GM06990 (cell line): ENCODE measurements at places on chromosomes 2 and 18.
A peak's percentile ranks its signal among the peaks of the same experiment; 100 is the strongest.

DNA sequence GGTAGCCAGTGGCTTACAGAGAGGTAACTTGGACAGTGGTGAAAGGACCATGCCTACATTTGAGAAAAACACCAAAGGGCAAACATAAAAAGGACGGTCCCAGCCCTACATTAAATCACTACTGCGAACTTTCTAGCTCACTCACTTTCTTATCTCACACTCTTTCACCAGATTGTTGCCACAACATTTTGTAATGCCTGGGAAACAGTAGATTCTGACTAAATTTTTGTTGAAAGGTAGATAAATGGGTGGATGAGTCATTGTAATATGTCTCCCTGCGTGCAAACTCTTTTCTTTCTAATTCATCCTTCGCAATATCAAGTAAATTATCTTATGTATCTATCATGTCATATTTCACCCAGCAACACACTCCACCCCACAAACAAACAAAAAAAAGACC is 192.2 kb downstream of the IRS1 start:
- no peak for DNase-seq

DNA sequence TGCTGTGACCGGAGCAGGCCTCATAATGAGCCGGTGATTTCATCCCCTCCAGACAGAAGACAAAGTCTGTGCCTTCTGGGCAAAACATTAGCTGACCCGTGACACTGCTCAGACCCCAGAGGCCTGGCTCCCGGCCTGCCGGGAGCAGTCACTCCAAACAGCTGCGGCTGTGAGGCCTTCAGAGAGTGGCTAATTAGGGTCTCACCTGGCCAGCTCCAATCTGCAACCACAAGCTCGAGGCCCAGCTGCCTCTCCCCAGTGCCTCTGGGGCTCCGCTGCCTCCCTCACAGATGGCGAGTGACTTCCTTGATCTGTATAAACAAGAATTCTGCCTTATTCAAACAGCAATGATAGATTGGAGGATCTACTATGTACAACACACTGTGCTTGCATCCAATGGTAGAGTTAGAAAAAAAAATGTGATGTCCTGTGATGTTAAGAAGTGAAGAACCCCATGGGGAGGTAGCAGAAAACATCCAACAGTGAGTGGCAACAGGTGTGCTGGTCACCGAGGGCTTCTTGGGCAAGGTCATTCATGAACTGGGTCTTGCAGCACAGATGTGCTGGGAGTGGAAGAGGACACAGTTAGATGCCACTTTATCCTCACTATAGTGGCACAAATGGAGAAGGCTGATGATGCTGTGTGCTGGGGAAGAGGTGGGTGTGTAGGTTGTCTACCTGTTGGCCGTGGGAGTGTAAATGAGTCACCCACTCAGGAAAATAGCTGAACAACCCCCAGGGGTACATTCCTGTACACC is 98.2 kb upstream of the ASAP2 start:
- DNase-seq: no peak

DNA sequence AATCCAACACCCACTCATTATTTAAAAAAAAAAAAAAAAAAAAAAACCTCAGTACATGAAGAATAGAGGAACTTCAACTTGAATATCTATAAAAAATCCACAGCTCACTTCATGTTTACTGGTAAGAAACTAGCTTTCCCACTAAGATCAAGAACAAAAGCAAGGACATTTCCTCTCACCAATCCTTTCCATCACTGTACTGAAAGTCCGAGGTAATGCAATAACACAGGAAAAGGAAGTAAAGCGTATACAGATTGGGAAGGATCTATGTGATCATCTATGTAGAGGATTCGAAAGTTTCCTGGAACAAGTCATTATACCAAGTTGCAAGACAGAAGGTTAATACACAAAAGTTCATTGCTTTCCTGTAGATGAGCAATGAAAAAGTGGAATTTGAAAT is 63.2 kb downstream of the ROCK2 start:
- DNase-seq: no peak

DNA sequence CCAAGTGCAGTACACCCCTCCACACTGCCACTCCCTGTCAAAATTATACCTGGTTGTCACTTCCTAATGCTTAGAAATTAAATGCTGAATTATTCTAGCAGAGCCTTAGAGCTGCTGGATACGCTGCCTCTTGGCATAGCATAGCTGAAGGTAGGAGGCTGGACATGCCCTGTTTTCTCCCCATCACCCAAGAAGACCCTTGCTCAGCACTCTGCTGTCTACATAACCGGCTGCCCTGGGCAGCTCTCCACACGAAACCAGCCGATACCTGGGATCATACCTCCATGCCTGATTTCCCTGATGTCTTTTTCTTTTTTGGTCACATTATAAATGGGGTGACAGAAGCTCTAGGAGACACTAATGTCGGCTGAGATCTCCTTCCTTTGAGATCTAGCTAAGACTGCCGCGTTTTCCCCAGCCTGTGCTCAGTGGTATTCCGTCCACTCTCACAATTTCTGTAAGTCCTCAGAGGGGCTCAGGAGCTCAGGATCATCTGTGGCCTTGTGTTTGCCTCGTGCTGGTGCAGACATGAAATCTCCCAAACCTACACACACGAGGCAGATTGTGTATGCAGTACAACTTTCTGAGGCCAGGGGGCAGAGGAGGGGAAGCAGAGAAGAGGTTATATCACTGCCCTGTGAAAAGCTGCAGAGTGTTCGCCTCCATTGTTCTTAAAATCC is 13.5 kb upstream of the ZAP70 start:
- DNase-seq: no peak

GRCh38 chr2:127485051-127485693 is 41.1 kb downstream of the IWS1 start:
- DNase-seq: no peak

GRCh38 chr2:221999166-221999565 is 299.6 kb downstream of the PAX3 start:
- DNase-seq: no peak

- DNase-seq: no peak
These were observed 108.2 kb downstream of the ZNF516 start for GRCh38 chr18:76386886-76387285.

- no peak for DNase-seq
These were observed 24.1 kb upstream of the CDH2 start for GRCh38 chr18:28201056-28201455.

DNA sequence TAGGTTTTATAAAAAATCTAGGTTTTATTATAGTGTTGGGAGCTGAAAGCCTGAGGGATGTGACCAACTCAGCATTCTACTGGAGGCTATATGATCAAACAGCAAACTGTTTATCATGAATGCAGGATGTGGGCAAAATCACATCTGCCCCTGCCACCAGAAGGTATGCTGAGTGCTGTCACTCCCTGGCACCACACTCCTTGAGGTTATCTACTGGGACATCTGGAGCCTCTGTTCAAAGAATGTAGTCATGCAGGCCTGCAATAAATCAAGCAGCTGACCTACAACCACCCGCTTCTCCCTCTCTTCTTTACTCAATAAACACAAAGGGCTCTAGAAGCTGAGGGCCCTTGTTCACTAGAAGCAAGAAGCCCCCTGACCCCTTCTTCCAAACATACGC is 328.4 kb upstream of the DDX18 start:
- DNase-seq: no peak

GRCh38 chr18:73835039-73835438 is 312.6 kb downstream of the FBXO15 start:
- DNase-seq: no peak

DNA sequence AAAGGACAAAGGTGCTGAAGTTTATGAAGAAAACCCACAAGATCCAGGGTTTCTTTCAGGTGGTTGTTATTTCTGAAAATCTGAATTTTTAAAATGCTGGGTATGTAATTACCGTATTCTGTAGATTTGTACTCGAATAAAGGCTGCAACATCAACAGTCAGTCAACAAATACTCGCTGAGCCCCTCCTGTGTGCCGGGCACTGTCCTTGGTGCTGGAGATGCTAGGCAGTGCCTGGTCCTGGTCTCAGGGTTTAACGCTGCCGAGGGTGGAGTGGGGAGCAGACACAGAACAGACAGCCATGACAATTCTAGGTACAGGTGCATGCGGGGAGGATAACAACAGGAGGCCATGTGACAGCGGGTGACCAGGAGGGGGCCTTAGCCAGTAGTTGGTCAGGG is 27.2 kb upstream of the PDIA6 start:
- no peak for DNase-seq

DNA sequence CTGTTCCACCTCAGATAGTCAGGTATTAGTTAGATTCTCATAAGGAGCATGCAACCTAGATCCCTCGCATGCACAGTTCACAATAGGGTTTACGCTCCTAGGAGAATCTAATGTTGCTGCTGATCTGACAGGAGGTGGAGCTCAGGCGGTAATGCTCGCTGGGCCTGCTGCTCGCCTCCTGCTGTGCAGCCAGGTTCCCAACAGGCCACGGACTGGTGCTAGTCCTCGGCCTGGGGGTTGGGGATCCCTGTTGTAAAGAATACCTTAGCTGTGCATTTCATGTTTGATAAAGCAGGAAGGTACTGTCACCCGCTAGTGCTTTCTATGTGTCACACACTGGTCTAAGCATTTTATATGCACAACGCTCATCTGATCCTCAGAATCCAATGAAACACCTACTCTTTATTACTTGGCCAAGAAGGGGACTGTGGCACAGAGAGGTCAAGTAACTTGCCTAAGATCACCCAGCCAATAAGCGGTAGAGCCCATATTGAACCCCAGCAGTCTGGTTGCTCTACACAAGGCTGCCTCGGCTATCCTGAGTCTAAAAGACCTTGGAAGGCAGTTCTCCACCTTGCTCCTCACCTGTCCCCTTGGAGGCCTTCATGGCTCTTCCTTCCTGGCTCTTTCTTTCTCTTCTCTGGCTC is 35.8 kb downstream of the SLC4A3 start:
- DNase-seq: no peak

GRCh38 chr2:3575534-3576262 is 638 bp downstream of the RPS7 start:
- peak; percentile 54 for DNase-seq

GRCh38 chr2:96608469-96609455 is 29.4 kb downstream of the KANSL3 start:
- no peak for DNase-seq

- no peak for DNase-seq
These were observed 17.5 kb downstream of the DNAJC10 start for GRCh38 chr2:182733572-182733971.

DNA sequence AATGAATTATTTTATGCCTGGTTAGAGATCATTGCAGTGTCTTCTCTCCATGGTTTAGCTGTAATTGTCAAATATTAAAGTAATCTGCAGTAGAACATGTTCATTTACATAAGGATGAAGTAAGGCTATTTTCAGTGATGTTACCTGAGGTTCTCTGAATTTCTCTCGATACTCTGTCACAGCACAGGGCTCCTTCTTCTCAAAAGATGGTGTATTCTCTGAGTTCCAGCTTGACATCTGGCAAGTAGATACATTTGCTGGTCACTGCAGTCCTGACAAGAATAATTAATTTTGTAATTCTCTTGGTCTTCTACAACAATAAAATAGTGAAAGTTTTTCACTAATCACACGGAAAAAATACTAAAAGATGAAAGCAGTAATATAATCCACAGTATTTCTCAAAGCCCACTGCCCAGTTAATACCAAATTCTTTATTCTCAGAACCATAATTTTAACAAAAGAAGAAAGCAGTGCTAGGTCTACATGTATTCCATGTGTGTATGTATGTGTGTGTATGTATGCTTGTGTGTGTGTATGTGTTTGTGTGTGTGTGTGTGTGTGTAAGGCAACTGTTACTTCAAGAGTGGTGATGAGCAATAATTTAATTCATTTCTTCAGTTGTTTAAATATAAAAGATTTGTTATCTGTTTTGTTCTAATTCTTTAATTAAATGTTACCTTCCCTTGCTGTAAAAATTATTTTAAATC is 1165.5 kb upstream of the SLC39A10 start:
- no peak for DNase-seq

DNA sequence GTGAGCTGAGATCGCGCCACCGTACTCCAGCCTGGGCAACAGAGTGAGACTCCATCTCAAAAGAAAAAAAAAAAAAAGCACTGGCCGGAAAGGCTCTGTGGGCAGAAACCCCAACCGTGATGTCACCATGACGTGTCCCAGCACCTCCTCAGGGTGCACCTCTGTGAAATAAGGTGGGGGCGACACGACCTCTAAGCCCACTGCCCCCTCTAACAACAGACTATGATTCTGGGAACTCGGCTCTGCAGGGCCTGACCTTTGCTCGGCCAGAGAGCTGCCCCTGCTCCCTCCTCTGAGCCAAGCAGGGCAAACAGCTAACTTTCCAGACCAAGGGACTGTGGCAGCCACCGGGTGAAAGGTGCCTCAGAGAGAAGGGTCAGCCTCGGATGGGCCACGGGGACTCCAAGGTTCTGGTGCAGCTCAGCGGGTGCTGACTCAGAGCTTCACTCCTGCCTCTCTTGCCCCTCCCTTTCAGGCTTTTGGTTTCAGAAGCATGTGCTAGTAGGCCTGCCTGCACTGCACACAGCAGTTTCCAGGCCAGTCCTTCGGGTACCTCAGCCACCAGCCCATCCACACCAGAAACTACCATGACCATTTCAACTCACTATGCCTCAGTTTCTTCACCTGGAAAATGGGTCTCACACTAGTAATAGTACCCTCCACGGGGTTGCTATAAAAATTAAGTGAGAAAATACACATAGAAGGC is 8.0 kb downstream of the TMBIM1 start:
- no peak for DNase-seq

DNA sequence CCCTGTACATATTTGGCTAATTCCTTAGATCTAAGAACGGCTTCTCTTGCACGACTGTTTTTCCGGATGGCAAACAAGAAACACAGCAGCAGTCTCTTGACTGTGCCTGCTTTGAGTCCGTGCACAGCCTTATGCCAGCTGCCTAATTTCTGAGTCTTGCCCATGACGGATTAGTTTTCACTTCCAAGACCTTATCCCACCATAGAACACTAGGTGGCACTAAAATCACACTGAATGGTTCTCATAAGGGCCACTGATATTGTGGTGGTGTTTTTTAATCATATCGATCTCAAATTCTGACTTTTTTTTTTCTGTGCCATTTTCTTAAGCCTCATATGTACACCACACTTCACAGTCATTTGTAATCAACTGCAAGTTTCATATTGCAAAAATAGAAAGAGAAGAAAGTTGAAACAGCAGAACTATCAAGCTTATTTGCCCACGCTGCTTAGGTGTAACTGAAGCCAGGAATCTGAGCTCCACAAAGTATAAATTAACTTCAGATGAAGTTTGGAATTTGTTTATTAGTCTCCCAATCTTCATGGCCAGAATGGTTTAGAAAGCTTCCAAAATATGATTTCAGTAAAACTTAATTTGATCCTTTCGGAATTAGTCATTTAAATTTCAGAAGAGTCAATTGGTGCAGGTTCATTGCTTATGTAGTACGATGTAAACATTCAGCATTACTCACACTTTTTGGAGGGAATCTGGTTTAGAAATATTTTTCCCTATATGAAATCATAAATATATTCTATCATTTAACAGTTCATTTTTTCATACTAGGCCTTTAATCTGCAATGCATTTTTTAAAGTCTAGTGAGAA is 45.5 kb upstream of the SCN7A start:
- DNase-seq: peak; percentile 6

DNA sequence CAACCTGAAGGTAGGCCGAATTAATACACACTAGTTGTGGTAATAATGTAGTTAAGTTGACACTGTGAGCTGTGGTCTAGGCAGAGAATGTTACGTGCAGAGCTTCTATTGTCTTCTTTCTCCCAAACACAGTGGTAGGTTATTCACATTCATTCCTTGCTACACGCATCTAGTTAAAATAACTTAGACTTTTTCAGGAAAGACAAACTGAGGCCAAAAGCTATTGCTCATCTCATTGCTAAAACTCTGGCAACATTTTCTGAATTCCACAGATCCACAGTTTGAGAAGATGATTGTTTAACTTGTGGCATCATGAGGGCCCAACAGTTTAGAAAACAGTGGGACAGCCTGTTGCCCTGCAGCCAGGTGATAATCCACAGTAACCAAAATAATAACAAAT is 850.4 kb upstream of the FSHR start:
- no peak for DNase-seq

- DNase-seq: no peak
These were observed 4.6 kb downstream of the INHA start for GRCh38 chr2:219576505-219577388.
